Activated T-cell treated with anti-CD3 and anti-CD28 coated beads for 24 hours (primary cell): ENCODE measurements at places on chromosomes 3 and 15.

DNA sequence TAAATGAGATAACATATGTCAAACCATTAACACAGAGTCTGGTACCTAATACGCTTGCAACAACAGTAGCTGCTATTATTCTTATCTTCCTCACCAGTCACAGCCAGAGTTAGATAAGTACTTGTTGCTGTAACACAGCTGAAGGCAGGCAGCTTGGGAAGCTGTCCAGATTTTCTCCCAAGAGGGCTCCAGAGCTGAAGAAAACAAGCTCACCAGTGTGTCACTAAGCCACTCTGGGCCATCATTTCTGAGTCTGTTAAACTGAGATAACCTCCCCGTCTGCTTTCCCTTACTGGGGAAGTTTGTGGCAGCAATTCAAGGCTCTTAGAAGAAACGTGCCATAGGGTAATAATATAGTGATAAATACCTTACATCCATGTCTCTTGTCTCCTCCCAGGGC, 226.3 kb downstream of the TAFA4 start:
- DNase-seq, result no peak

DNA sequence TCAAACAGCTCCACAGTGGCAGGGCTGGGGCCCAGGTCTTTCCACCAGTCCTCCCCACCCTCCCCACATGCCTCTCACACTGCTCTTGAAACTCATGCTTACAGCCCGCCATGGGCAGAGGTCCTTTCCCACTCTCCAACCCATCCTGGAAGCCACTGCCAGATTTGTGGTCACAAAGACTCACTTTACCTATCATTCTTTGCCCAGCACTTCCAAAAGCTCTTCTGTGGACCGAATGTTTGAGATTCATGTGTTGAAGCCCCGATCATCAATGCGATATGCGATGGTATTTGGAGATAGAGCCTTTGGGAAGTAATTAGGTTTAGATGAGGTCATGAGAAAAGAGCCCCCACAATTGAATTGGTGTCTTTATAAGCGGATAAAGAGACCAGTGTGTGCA, 247.8 kb downstream of the VPS13C start:
- no peak for DNase-seq

GRCh38 chr3:73530022-73530396, 94.7 kb downstream of the PDZRN3 start:
- DNase-seq, result no peak

GRCh38 chr3:13186435-13186815, 113.2 kb upstream of the IQSEC1 start:
- DNase-seq, result no peak

DNA sequence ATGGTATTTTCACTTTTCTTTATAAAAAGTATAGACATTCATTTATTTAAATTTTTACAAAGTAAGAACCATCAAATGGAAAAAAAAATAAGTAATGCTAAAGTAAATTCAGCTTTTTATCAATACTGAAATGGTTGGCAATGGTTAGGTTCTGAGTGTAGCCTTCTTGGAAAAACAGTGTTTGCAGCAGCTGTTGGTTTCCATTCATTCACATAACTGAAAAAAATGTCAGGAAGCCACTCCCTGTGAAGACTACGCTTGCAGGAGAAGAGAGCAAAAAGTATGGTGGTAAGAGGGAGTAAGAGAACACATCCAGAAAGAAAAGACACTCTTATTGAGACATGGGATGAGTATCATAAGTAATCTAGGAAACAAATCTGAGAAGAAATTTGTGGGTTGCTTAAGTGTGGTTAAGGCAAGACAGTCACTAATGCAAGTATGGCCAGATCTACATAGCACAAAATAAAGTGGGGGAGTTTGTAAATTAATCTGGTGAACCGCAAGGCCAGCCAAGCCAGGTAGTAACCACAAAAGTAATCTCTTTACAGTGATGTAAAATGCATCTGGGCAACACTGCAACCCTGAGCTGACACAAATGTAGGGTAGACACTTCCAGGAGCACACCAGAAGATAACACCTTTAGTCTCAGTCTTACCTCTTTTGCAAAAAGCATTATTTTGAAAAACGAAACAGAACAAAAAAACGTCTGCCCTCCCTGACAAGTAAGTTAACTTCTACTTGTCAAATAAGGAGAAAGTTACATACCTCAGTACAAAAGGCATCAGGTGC, 133.7 kb downstream of the IGSF11 start:
- DNase-seq, result no peak
